Endothelial cell (in vitro differentiated cells): ENCODE measurements at places on chromosomes 12 and 14.

DNA sequence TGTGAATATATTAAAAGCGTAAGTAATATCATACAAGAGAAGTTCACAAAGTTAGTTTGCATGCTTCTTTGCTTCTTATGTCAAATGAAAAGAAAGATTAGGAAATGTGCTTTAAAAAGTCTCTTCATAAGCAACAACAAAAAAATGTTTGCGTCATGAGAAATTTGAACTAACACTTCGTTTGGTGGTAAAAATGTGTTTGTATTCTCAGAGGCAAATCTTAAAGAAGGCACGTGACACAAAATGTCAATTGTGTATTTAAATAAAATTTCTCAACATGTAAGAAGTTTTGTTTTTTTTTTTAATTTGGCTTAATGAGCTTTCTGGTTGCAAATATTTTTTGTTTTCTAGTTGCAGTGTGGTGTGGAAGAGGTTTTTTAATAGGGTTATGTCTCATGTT lies 93.8 kb downstream of the TMTC2 start:
- no peak for DNase-seq

- DNase-seq, result no peak
These were observed 10.1 kb downstream of the CCDC196 start for GRCh38 chr14:66496188-66496807.

DNA sequence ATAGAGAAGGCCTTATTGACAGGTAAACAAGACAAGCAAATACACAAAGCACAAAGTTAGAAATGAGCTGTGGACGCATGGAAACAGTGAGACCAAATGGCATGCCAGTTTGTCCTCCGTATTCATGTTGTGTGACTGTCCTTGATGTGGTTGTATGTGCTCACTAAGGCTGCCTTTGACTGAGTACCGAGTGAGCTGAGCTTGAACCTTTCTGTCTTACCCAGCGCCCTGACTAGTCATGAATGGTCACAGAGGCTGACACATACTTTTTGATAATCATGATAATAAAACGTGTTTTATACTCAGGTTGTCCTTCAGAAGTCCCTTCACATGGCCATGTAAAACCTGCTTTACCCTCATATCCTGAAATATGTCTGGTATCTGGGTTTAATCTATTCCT lies 553 bp upstream of the CATSPERB start:
- no peak for DNase-seq

- no peak for DNase-seq
These were observed 85.9 kb downstream of the VEZT start for GRCh38 chr12:95303476-95303875.

DNA sequence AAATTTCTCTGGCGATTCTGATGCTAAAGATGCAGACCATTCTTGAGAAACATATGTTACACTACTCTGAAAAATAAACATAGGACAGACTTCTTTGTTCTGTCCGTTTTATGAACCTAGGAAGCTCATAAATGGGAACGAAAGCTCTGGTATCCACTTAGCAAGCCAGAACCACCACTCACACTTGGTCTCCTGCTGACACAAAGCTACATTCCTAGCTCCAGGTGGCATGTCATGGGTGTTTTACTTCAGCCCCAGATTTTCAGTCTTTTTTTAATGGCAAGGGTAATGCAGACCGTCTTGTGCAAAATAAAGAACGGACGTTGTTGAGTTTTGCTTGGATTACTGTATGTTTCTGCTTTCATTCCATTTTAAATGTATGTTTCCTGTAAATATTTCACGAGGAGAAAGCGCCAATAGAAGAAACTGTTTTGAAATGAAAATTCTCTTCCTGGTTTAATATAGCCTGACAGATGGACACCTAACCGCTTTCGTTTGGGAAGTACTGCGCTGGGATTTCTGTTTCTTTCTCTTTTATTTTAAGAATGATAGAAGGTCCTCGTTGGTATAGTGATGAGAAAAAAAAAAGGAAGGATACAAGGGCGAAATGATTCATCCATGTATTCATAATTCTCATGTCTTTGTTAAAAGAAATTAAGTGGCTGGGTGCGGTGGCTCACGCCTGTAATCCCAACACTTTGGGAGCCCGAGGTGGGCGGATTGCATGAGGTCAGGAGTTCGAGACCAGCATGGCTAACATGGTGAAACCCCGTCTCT lies 871 bp upstream of the COQ5 start:
- DNase-seq, result peak; percentile 6

- DNase-seq, result no peak
These were observed 49.4 kb downstream of the LRRC9 start for GRCh38 chr14:59969319-59969718.

DNA sequence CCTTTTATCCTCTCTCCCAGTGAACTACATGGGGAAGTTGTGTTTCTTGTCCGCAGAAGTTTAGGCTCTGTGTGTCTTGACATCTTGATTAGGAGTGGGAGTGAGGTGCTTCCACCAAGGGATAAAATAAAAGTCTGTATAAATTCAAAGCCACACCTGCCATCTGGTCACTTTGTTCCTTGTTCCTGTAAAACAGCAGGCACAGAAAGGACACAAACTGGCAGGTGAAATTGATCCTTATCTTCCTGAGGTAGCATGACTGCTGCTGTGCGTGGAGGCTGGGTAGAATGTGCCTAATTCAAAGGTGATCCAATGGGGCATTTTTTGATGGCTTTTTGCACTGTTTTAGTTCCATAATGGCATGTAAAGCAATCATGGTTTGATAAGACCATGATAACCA lies 104.3 kb upstream of the KITLG start:
- no peak for DNase-seq

DNA sequence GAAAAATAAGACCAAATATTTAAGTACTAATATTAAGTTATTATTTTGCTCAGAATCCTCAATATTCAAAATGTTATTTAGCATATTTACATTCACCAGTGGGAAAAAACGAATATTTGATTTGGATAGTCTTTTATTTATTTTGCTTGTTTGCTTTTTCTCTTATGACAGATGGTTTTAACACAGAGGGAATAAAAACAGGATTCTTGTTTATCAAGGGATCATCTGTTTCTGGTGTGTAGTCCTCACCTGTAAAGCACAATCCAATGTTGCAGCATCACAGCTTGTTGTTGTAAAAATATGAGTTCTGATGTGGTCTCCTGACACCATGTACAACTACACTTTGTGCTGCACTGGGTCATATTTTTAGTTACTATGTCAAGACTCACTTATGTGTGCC lies 103.9 kb downstream of the AVPR1A start:
- DNase-seq, result no peak

DNA sequence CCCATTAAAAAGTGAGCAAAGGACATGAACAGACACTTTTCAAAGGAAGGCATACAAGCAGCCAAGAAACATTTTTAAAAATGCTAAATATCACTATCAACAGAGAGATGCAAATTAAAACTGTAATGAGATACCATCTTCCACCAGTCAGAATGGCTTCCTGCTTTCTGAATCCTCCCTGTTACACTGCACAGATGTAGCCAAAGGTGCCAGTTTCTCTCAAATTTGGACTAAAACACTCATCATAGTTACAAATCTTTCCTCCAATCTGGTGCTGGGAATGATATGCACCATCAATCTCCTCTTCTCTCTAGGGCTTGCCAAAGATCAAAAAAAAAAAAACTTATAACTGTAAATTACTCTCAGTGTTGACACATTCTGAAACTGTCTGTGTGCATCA lies 311.8 kb upstream of the CLEC14A start:
- DNase-seq, result no peak

GRCh38 chr12:47433876-47434275 lies 272.0 kb downstream of the RPAP3 start:
- no peak for DNase-seq

DNA sequence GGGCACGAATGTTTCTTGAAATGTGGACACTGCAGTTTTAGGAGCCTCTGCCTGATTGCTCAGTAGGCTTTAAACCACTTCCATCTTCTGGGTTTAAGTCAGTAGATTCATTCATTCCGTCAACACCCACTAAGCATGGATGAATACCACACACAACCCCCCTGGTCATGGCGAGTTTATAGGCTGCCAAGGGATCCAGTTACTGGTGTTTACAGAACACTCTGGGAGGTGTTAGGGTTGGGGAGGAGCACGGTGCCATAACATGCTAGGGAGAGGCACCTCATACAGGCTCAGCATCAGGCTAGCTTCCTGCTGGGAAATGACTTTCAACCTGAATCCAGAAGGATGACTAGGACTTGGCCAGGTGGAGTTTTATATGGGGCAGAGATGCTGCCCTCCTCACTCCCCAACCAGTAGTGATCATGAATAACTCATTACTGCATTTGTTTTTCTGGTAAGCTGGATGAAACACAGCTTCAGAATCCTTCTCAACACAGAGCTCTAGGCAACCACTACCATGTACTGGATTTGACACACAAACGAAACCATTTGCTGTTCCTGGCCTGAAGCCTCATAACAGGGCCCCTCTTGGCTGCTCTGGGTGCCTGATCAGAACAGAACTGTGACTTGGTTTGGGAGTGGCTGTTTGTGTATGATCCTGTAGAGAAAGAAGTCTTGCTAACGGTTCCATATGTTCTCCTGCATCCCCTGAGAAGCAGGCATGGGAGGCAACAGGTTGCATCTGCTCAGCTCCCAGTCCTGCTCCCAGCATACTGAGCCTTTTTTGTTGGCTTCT lies 47.9 kb downstream of the FBXW8 start:
- no peak for DNase-seq

- DNase-seq, result no peak
These were observed 34.7 kb downstream of the C12orf75 start for GRCh38 chr12:105365231-105365630.

- DNase-seq, result no peak
These were observed 1.6 kb downstream of the IPO4 start for GRCh38 chr14:24186831-24187538.

- no peak for DNase-seq
These were observed 720.9 kb upstream of the TBX3 start for GRCh38 chr12:115404761-115405470.

- DNase-seq, result no peak
These were observed 346.8 kb downstream of the ATP23 start for GRCh38 chr12:58288190-58288589.

GRCh38 chr12:7645395-7646177 lies 20.1 kb downstream of the APOBEC1 start:
- DNase-seq, result no peak

- DNase-seq, result no peak
These were observed 54.2 kb upstream of the GZMB start for GRCh38 chr14:24688030-24688658.

DNA sequence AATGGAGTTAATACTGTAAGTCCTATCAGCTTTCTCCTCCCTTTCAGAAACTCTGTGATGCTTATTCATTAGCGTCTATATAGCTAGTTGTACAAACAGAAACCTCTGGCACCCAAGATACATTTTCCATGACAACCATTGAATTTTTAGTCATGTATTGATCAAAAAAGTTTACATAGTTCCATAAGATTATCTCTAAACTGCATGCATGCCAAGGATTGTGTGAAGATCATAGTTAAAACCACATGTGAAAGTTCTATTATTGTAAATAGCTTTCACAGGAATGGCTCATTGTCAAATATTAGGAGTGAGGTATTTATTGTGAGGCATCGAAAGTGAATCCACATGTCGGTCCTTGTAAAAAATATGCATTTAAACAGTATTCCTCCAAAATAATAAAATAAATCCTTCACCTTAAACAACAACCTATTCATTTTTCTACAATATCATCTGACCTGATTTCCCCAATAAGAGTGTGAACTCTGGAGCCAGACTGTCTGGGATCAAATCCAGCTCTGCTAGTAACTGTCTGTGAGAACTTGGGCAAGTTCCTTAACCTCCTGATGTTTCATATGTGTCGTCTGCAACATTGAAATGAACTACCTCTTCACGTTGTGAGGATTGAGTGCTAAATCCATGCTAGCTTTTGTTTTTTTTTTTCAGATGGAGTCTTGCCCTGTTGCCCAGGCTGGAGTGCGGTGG lies 10.6 kb upstream of the CDKL1 start:
- no peak for DNase-seq

GRCh38 chr12:123243671-123244262 lies 10.5 kb downstream of the MTRFR start:
- DNase-seq, result no peak

- no peak for DNase-seq
These were observed 21.3 kb upstream of the TCP11L2 start for GRCh38 chr12:106281056-106281782.

- DNase-seq, result no peak
These were observed 163.5 kb downstream of the PIK3C2G start for GRCh38 chr12:18424857-18425256.

DNA sequence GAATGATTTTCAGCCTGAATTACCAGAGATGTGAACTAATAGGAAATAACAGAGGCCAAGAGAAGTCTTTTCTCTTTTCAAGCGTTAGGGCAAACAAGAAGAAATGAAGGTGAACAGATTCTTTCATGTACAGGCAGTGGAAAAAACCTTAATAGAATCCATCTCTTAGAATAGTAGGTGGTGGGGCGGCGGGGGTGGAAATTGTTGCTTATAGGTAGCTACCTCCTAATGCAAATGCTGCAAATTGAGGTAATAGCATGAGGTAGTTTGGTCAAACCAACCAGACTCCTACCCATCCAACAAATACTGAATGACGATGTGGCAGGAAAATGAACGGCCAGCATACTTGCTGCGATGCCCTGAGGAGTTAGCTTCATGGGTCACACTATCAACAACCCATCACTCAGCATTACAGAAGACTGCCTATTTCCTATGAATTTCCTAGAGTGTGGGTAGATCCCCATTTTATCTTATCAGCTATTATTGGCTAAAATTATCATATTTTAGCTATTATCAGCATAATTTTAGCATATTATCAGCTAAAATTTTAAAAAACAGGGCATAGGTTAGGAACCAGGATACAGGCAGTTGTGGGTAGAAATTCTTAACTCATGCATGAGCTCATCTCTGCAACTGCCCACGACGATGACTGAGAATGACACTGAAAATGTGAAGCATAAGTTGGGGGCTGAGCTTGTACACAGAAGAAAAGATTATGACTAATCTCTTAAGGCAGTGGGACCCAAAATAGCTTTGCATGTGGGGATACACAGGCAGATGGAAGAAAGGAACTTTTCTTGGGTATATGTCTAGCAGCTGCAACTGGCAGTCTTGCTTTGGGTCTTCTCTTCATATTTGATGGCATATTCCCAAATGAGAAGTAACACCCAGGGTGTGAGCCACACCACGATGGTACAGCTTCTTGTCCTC lies 68.7 kb downstream of the NIN start:
- no peak for DNase-seq

DNA sequence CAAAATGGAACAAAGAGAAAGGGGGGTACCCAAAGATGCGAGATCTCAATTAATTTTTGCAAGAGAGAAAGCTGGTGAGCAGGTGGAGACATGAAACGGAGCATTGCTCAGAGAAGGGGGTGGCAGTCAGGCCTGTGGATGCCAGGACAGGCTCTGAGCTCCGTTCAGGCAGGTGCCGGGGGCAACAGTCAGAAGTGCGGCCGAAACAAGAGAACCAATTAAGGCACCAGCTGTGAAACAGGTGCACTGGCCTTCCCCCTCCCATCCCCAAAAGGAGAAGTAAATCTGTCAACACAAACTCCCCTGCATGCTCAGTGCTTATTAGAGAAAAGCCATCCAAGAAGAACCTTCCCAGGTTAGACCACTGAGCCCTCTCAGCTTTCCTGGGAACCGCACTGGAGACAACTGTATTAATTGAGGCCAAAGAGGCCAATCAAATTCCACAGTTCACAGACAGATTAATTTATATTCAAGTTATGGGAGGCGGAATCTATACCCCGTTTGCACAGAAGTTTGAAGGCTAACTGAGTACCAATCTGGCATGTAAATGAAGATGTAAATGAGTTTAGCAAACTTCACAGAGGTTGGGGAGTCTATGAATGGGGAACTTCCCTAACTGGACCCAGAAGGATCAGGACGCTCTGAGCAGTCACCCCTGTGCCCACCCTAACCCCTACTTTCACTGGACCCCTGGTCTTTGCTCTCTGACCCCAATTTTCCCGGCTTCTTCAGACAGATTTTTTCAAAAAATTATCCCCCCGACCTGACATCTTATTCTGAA lies 20.9 kb downstream of the OAS2 start:
- DNase-seq, result no peak

- no peak for DNase-seq
These were observed 6.7 kb downstream of the LRTM2 start for GRCh38 chr12:1826867-1827705.
